ENCODE measurements at places on chromosomes 2 and 18. TPM values are rescaled to one million over a fixed set of nuclear protein-coding genes. Genes with fewer than 3 reads are reported as not detected.

- DNase-seq: no peak
Observed at GRCh38 chr2:186726938-186727337, 33.1 kb downstream of the FAM171B start.

- no peak for DNase-seq
Observed at GRCh38 chr2:173119069-173119807, 43.6 kb downstream of the MAP3K20 start.

DNA sequence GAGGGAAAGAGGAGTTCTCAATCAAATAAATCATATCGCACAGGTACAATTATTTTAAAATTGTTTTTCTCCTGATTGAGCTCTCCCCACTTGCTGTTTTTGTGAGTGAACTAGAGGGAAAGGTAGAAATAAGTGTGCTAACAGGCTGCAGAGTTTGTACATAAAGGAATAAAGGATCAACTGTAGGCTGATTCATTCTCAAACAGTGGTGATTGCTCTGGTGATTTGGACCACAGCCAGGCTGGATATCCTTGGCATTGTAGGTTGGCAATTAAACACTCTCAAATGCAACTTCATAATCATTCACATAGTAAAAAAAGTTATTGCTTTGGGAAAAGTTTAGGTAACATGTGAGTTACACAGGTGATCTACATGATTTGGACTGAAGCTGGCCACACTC lies 29.8 kb downstream of the LRP1B start:
- no peak for DNase-seq

- no peak for DNase-seq
Observed at GRCh38 chr2:29295845-29296244, 180.6 kb downstream of the CLIP4 start.

DNA sequence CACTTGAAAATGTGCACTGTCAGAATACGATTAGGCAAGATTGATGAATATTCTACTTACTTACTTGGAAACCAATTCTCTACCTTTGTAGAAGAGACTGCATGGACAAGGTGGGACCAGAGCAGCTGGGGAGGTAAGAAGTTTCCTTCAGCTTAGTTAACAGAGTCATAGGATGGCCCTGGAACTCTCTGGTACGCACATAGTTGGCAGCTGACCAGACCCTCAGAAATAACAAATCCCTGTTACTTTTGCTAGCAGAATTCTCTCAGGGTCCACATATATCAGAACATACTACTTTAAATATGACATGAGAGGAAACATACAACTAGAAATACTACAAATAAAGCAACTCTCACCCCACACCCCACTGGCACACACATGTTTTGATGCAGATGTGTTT lies 24.8 kb upstream of the STAT1 start:
- DNase-seq: no peak

- DNase-seq: no peak
Observed at GRCh38 chr2:60499651-60500265, 53.7 kb downstream of the BCL11A start.

- no peak for DNase-seq
Observed at GRCh38 chr18:71116535-71116934, 827.7 kb downstream of the SOCS6 start.

DNA sequence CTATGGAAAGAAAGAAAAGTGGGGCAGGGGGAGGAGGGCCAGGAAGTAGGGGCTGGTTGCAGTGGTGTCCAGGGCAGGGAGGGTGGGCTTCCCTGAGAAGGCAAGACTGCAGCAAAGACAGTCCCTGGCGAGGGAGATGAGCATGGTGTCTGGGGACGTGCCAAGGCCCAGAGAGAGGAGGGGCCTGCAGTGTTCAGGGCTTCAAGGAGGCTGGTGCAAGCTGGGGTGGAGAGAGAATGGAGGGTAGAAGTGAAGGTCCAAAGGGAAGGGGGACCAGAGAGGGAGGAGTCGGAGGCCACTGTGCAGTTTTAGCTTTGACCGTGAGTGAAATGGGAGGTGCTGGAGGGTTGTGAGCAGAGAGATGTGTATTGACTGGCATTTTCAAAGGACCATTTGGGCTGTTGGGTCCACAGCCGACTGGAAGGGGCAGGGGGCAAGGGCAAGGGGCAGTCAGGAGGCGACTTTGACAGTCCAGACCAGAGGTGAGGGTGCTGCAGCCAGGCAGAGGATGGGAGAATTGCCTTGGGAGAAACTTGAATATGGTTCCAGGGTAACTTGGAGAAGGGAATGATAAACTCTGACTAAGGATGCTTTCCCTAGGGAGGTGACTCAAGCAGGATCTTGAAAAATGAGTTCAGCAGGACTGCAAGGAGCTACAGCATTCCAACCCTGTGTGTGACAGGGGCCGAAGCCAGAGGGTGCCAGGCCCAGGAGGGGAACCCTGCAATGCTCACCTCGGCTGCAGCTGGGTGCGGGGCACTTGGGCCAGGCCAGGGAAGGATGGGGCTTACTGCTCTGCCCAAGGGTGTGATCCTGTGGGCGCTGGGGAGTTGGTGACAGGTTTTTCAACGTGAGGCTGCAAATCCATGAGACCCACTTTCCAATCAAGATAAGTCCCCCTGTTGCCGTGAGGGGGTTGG lies 177.1 kb upstream of the HAAO start:
- DNase-seq: no peak

GRCh38 chr2:62744603-62745002 lies 39.1 kb downstream of the EHBP1 start:
- DNase-seq: no peak

Gene QPCT
- polyA plus RNA-seq: 0.26 TPM

Gene TGFA
- 3.0 TPM for polyA plus RNA-seq

Gene ANKRD30B
- polyA plus RNA-seq: not detected

Gene CFAP53
- not detected for polyA plus RNA-seq
